Small intestine (tissue), 16 donors: ENCODE measurements at places on chromosomes 13 and 19. TPM values are rescaled to one million over a fixed set of nuclear protein-coding genes. Genes with fewer than 3 reads are reported as not detected.
A peak's percentile ranks its signal among the peaks of the same experiment; 100 is the strongest.

GRCh38 chr13:110329798-110330461 is 22.8 kb downstream of the COL4A2 start:
- no peak for DNase-seq

DNA sequence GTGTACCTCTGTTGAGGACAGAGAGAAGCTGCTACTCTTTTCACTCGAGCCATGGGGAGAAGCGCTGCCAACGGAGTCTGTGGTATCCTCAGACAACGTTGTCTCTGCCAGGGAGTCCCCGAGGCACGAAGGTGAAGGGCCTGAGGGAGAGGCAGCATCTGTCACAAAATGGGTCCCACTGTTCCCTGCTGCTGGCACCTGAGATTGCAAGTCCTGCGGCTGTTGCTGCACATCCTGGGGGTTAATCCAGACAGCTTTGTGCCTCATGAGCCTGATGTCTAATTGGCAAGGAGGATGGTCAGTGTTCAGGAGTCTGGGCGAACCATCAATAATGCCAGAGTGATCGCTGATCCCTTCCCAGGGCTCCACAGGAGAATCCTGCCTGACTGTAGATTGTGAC is 15.0 kb downstream of the RUBCNL start:
- DNase-seq: no peak

DNA sequence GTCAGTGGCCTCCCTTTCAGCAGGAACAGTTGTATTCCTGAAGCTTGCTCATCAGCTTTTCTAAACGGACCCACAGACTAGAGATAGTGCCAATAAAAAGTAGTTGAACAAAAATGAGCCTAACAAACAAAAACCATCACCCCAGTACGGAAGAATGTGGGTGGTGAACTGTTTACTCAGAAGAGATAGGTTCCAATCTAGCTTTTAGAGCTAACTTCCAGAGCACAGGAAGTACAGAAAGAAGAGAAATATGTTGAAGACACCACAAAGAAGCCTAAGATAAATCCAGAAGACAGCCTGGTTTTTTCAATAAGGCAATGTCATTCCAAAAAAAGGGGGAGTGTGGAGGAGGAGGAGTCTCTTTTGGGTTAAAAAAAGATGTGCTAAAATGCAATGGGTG is 2.8 kb upstream of the LMO7 start:
- DNase-seq: no peak

DNA sequence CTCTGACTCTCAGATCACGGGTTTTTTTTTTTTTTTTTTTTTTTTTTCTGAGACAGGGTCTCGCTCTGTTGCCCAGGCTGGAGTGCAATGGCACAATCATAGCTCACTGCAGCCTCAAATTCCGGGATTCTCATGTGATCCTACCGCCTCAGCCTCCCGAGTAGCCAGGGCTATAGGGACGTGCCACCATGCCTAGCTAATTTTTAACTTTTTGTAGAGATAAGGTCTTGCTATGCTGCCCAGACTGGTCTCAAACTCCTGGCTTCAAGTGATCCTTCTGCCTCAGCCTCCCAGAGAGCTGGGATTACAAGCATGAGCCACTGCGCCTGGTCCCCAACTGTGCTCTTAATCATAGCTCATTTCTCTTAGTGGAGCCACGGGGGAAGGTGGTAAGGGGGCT is 4.6 kb upstream of the GRAMD1A start:
- DNase-seq: no peak

GYS1 gene
- polyA plus RNA-seq: 40.0 TPM

- no peak for DNase-seq
Measured at GRCh38 chr13:40776681-40777165, 5.7 kb upstream of the MRPS31 start.

DNA sequence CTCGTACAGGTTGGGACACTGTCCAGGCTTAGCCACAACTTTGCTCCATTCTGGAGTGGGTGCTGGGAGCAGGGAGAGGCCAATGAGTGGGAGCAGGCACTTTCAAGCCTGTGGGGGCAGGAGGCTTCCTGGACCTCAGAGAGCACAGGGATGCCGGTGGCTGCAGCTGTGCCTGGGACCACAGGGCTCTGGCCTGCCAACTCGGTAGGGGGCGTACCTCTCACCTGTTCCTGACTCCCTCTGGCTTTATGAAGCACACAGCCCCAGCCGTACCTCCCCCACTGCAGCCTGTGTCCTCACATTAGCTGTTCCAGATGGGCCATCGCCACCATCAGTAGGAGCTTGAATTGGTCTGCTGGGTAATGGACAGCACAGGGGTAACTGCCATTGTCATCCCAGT is 278.7 kb upstream of the KLHL1 start:
- DNase-seq: no peak

- no peak for DNase-seq
Measured at GRCh38 chr19:6138066-6138465, 2.6 kb downstream of the ACSBG2 start.

DNA sequence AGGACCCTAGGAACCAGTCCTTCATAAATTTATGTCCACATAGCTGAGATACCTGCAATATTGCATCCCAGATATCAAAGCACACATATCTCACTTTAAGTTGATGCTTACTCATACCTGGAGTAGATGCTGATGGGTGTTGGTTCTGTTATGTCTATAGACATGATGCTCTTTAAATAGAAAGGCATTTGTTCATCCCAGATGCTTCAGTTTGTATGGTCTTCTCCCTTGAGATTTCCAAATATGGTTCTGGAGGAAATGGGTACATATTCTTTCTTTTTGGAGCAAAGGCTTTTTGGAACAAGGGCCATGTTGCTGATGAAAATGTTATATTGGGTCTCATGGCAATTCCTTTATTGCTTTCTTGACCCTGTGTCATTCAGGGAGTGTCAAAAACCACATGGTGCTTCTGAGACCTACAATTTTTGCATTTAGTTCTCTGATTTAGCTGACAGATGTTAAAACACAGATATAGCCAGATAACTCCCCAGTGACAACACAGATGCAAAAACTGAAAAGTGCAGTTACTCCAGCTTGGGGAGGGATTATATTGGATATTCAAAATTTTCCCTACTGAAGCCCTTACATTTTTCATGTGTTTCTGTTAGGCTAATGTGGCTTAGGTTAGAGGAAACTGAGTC is 211.4 kb downstream of the KCNRG start:
- no peak for DNase-seq

DNA sequence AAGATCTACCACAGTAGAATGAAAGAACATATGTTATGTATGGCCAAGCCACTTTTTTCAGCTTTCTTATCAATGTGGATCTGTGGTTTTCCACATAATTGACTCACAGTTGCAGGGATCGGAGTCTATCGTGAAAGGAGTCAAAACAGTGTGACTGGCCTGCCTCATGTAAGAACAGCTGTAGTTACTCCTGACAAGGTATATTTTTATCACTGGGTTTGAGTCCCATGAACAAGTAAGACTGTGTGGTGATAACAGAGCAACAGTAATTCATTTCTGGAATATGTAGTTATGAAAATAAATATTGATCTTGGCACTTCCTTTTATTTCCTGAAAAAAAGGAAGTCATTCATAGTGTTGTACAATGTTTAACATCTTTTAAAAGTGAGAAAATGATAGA is 416.6 kb downstream of the KLF12 start:
- peak; percentile 44 for DNase-seq

DNA sequence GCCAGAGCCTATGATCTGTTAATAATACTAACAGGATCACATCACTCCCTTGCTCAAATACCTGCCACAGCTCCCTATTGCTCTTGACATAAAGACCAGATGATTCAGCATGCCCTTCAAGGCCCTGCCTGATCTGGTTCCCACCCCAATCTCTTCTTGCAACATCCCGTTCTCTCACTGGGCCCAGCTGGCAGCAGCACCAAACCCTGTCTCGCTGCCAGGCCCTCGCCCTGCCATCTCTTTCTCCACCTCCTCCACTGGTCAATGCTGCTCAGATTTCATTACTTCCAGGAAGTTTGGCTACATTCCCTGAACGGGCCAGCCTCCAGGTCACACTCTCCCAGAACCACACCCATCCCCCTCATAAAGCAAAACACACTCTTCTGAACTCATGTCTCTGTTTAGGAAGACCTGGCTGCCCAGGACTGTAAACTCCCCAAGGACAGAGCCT is 8.6 kb upstream of the BCAT2 start:
- DNase-seq: peak; percentile 73

GTF2F1 gene
- 101 TPM for polyA plus RNA-seq

DNA sequence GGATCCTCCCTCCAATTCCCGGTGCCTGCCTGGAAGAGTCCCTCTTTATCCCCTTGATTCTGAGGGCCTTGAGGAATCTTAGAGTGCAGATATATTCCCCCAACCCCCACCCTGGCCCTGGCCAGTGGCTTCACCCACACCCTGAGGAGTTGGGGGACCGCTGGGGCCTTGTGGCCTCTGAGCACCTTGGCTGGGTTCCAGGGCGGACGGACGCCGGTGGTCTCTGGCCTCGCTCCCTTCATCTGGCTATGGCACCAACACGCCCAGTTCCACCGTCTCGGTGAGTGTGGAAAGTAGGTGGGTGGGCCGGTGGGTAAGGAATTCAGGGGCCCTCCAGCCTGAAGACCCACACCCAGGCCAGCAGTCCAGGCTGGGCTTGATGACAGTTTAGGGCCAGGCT is 5.0 kb downstream of the MAST1 start:
- DNase-seq: no peak

SLC25A41 gene
- polyA plus RNA-seq: 0.37 TPM

DNA sequence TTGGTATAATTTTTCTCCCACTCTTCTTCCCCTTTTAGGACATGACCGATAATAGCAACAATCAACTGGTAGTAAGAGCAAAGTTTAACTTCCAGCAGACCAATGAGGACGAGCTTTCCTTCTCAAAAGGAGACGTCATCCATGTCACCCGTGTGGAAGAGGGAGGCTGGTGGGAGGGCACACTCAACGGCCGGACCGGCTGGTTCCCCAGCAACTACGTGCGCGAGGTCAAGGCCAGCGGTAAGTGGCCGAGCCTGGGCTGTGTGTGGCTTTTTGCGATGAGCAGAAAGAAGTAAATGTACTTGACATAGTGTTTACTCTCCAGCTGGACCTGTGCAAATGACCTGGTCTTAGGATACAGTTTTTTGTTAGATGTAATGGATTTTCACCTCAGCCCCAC is 102.5 kb downstream of the ARHGEF7 start:
- peak; percentile 66 for DNase-seq

DNA sequence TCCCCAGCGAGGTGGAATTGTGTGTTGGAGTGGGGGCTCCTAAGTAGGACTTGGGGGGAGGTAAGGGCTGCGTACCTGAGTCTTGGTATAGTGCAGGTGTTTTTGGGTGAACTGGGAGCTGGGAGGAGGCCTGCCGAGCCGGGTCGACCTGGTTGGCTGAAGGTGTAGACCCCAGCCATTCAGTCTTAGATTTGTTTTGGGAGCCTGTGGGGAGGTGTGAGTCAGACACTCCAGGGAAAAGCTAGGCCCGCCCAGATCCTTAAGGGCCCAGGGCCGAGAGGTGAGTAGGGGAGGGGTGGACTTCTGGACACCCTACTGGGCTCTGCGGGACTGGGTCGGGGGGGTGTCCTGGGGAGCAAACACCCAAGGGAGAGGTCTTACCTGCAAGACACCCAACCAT is 935 bp downstream of the CRB3 start:
- peak; percentile 16 for DNase-seq

DNA sequence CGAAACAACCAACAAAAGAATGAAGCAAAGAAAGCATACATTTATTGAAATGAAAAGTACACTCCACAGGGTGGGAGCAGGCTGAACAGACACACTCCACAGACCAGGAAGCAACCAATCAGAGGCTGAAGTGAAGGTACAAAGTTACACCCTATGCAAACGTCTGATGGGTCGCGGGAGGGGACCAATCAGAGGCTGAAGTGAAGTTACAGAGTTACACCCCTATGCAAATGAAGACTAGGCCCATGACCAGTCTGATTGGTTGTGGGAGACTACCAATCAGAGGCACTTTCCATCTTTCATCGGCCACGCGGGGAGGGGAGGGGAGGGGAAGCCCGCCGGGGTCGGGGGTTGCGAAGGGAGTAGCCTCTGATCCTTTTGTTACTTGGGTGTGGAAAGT is 12.4 kb upstream of the FBL start:
- peak; percentile 72 for DNase-seq

- DNase-seq: no peak
Measured at GRCh38 chr13:51067210-51067701, 43.8 kb downstream of the C13orf42 start.

- DNase-seq: no peak
Measured at GRCh38 chr13:93752541-93752940, 525.9 kb downstream of the GPC6 start.

GRCh38 chr13:75395066-75395465 is 86.9 kb downstream of the TBC1D4 start:
- peak; percentile 10 for DNase-seq

DNA sequence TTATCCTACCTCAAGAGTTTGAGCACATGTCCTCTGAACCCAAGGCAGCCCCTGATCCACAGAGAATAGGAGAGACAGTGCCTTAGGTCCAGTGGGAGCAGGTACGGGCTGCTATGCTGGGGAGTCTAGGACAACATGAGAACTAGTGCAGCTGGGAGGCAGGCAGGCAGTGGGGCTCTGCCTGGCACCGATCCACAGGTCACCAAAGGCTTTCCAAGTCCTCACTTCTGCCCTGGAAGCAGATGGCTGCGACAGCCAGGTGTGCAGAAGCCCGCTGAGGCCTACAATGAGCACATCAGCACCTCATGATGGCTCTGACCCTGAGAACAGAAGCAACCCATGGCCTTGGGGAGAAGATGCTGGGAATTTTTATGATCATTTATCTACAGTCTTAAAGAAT is 29.8 kb upstream of the EPHX3 start:
- DNase-seq: no peak

DNA sequence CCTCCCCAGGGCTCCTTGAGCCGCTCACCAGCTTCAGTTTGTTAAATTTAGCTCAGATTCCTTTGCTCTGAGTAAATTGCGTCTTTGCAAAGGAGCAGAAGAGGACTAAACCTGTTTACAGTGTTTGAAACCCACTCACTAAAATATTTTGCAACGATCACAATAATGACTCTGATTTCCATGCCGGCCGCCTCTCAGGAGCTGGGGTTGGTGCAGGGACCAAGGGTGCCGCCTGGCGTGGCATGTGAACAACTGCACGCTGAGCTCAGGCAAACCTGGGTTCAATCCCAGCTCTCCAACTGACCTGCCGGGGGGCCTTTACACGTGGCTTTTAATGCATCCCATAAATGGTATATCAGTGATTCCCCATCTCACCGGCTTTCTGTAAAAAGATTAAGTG is 68.7 kb upstream of the CACNA1A start:
- no peak for DNase-seq

DNA sequence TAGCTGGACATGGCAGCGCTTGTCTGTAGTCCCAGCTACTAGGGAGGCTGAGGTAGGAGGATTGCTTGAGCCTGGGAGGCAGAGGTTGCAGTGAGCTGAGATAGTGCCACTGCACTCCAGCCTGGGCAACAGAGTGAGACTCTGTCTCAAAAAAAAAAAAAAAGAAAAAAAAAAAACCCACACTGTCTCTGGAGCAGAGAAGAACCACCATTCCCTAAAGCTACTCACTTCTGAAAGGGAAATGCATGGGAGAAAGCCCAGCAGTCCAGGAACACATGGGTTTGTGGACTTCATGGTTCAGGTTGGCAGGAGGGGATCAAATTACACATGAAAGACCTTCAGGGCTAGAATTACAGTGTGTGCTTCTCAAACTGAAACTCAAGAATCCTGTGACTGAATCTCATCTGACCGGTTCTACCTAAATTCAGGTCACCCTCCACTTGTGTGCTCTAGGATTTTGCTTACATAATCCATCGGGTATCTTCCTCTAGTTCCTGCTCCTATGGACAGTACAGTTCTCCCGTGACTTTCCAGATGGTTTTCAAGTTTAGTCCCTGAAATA is 30.2 kb upstream of the CPB2 start:
- no peak for DNase-seq
